GM12878 (cell line): ENCODE measurements at places on chromosomes 6 and 20.
A peak's percentile ranks its signal among the peaks of the same experiment; 100 is the strongest.

GRCh38 chr6:15534974-15535373 lies 127.9 kb downstream of the DTNBP1 start:
- no peak for DNase-seq

GRCh38 chr6:140670021-140670420 lies 1295.6 kb upstream of the CITED2 start:
- no peak for DNase-seq

DNA sequence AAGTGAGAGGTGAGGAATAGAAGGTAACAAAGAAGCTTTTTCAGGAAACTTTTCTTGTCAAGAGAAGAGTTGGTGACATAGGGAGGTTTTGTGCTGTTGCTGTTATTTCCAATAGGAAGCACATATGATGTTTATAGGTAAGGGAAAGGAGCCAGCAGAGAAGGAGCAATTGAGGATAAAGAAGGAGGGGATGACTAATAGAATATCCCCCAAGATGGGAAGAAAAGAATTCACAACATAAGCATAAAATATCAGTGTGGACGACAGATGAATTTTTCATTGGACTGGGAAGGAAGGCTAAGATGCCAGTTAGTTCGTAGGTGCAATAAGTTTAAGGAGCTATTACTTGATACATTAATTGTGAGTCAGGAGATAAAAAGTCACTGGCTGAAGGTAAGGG lies 8.5 kb upstream of the BEND6 start:
- DNase-seq = no peak

DNA sequence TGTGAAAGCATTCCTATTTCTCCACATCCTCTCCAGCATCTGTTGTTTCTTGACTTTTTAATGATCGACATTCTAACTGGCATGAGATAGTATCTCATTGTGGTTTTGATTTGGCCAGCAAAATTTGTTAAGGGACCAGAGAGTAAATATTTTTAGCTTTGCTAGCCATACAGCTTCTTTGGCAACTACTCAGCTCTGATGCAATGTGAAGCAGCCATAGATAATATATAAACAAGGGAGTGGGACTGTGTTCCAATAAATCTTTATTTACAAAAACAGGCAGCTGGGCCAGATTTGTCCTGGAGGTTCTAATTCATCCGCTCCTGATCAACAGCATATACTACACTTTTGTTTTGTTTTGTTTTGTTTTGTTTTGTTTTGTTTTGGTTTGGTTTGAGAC lies 202.9 kb downstream of the ZNF217 start:
- DNase-seq = no peak

DNA sequence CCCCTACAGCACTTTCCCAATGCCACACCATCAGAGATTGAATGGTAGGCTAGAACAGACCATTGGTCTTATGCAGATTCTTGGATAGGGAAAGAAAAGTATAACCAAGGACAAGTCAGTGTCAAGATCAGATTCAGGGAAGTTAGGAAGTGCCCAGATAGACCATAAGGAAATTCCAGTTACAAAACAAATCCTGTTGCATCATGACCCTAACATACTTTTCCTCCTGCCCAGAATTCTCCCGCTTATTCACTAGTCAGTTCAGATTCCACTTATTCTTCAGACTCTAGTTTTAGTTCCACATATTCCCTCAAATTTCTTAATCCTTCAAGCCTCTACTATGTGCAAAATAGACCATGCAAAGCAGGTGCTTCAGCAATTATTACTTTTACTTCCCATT lies 20.7 kb downstream of the METTL24 start:
- DNase-seq = no peak

DNA sequence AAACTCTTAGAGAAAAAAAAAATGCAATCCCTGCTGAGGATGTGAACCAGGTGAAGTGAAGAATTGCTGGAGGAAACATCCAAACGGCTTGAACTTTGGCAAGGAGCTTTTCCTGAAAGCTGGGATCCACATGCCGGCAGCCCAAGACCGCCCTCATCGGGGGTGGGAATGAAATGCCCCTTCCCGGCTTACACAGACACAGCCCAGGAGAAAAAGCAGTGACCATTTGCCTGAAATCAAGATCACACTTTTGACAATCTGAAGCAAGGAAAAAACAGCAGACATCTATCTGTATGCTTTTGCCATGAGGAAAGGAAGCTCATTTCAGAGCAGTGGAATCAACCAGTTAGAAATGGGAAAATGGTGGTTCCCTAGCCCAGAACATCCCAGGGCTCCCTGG lies 254.5 kb downstream of the TAF4 start:
- DNase-seq = no peak

DNA sequence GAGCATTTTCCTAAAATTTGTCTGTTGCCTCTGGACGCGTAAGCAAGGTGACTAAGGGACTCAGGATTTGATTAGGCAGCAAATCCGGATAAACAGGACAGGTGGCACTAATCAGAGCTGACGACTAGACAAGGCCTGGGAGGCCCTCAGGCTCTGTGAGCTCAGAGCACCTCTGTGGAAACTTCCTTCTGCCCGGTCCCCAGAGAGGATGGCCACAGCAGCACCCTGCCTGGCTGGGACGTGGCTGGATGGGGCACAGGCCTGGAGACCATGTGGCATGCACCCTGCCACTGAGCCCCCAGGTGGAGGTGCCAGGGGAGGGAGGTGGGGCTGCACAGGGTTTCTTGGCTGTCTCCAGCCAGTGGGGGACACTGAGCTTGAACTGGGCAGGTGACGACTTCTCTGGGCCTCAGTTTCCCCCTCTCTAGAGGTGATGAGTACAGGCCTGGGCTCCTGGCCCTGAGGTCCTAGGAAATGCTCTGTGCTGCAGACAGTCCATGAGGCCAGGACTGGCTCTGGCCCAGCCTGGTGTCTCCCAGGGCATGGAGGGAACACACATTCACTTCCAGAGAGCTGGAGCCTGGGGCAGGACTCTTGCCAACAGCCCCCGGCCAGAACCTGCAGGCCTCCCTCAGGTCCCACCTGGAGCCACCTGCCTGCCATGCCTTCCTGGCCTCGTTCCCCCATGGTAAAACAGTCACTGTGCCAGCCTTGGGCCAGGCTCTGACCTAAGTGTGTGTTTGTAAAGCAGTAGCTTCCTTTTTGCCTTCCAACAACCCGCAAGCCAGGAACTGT lies 39.6 kb upstream of the STX16 start:
- no peak for DNase-seq

- no peak for DNase-seq
These were observed 58.9 kb downstream of the RREB1 start for GRCh38 chr6:7166410-7167293.

DNA sequence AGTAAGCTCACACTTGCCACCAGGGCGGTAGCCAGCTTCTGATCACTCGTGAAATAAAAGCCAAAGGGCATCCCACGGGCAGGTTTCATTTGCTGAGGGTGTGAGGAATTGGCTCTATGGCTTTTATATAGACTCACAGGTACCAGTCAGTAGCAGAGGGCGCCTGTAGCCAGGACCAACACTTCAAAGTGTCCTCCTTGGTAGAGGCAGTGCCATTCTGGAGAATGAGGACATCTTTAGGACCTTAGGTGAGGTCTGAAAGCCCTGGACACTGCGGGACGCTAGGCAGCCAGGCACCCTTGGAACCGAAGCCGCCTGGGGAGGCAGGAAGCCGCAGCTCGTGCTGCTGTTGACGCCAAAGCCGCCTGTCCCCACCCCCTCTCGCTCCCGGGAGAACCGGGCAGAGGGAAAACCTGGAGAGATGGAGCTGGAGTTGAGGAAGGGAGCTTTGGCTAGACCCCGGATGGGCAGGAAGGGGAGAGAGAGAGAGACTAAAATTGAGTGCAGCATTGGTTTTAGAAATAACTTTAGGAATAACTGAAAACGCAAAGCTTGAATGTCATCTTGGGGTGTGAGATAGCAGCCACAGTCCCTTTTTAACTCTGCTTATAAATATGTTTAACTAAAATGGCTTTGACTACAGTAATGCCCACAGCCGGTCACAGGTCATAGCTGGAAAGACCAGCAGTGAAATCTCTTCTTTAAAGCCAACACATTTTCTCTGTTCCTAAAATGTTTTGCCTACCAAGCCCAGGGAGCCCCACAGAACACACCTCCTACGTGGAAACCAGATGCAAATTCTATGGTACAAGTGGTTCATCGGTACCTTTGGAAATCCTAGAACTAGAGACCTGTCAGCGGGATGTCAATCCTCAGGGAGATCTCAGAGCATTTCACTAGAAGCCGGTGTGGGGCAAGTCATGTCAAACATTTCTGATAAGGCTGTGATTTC lies 128.5 kb upstream of the CDYL start:
- no peak for DNase-seq

DNA sequence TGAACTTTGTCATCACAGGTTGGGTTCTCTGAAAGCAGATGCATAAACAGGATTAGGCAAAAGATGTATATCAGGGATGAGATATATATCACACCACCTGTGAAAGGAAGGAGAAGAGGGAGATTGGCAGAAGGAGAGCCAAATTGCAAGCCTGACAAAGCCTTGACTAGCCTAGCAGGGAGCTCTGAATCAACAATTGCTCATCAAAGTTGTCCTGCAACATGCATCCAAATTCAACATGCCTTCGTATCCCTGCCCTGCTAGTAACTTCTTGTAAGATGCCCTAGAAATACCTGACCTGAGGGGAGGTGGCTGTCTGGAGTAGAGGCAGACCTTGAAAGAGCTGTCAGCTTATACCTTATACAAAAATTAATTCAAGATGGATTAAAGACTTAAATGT lies 207.1 kb upstream of the HTR1E start:
- DNase-seq = no peak

- DNase-seq = no peak
These were observed 11.0 kb upstream of the ARMC12 start for GRCh38 chr6:35725721-35726438.

DNA sequence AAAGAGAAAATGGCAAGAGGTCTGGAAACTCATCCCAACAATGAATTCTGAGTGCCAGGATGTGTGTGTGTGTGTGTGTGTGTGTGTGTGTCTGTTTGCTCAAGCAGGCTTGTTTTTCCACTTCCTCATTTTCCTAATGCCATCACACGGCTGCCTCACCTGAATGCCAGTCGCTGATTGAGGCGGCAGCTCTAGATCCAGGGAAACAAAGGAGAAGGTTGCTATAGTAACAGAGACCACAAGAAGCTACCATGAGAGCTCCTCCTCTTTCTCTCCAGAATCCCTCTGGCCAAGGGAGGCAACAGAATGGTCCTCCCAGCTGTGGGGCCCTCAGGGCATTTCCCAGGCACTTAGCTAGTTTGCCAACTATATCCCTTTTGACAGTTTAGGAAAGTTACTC lies 241.1 kb upstream of the TSHZ2 start:
- DNase-seq = no peak

DNA sequence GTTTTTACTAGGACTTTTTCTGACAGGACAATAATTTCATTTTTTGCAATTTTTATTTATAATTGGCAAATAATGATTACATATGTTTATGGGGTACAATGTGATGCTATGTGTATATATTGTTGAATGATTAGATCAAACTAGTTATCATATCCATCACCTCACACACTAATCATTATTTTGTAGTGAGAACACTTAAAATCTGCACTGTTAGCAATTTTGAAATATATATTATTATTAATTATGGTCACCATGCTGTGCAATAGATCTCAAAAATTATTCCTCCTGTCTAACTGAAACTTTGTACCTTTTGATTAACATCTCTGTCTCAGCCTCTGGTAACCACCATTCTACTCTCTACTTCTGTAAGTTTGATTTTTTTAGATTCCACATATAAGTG lies 378.7 kb downstream of the PLCB1 start:
- no peak for DNase-seq

DNA sequence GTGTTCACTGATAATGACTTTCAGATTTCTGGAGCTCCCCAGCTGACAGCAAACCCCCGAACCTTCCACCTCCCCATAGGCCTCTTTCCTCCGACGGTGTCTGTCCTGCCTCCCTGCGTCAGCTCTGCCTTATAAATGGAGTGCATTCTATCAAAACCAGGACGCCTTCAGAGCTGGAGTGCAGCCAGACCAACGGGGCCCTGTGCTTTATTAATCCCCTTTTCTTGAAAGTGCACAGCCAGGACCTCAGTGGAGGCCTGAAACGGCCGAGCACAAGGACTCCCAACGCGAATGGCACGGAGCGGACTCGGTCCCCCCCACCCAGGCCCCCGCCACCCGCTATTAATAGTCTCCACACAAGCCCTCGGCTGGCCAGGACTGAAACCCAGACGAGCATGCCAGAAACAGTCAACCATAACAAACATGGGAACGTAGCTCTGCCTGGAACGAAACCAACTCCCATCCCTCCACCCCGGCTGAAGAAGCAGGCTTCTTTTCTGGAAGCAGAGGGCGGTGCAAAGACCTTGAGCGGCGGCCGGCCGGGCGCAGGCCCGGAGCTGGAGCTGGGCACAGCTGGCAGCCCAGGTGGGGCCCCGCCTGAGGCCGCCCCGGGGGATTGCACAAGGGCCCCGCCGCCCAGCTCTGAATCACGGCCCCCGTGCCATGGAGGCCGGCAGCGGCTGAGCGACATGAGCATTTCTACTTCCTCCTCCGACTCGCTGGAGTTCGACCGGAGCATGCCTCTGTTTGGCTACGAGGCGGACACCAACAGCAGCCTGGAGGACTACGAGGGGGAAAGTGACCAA lies 42.3 kb upstream of the NAA20 start:
- no peak for DNase-seq

DNA sequence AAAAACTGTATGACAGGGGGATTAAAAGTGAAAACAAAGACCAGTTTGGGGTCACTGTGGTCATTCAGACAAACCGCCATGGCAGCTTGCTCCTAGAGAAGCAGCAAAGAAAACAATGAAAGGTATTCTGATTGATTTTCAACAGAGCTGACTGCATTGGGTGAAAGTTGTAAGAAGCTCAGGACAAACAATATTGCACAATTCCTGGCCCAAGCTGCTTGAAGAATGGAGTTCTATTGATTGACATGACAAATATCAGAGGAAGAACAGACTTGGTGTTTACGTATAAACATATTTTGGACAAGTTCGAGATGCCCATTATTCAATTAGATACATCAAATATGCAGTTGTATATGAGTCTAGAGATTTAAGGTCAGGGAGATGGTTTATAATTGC lies 62.0 kb downstream of the TRIM38 start:
- DNase-seq = no peak

GRCh38 chr6:31727717-31728671 lies 1.1 kb downstream of the DDAH2 start:
- DNase-seq = peak; percentile 43
